Smooth muscle cell of trachea (primary cell): ENCODE measurements at places on chromosomes 5 and 9. TPM values are rescaled to one million over a fixed set of nuclear protein-coding genes. Genes with fewer than 3 reads are reported as not detected.

ZNF879 gene
- total RNA-seq = 4.9 and 5.6 TPM in 2 replicates

CNOT8 gene
- total RNA-seq = 47.1 and 54.1 TPM in 2 replicates

COL23A1 gene
- under 0.01 and 0.15 TPM in 2 replicates for total RNA-seq

SCGB3A2 gene
- total RNA-seq = not detected in 2 replicates

TLX3 gene
- total RNA-seq = not detected in 2 replicates

PCAT7 gene
- total RNA-seq = 0.17 TPM in 1 of 2 replicates, not detected in the other

QRFP gene
- not detected in 2 replicates for total RNA-seq

SV2C gene
- total RNA-seq = not detected in 2 replicates

TSC1 gene
- total RNA-seq = 62.4 and 62.9 TPM in 2 replicates

IL9 gene
- not detected in 2 replicates for total RNA-seq

C9orf152 gene
- 0.17 TPM in 1 of 2 replicates, not detected in the other for total RNA-seq

ACOT12 gene
- 1.6 and 2.2 TPM in 2 replicates for total RNA-seq

CDKN2A gene
- total RNA-seq = 32.0 and 39.5 TPM in 2 replicates

BICD2 gene
- total RNA-seq = 43.3 and 60.2 TPM in 2 replicates

BHMT gene
- 0.15 TPM in 1 of 2 replicates, not detected in the other for total RNA-seq

TRMT10B gene
- total RNA-seq = 4.1 and 6.4 TPM in 2 replicates

C8G gene
- total RNA-seq = not detected in 2 replicates

MAMDC2 gene
- 3.2 and 3.8 TPM in 2 replicates for total RNA-seq

IL4 gene
- total RNA-seq = not detected in 2 replicates

C5orf34 gene
- total RNA-seq = 1.3 and 6.3 TPM in 2 replicates

ZDHHC12 gene
- total RNA-seq = 44.8 and 51.5 TPM in 2 replicates

SLC1A3 gene
- 8.3 and 11.6 TPM in 2 replicates for total RNA-seq

RPL7A gene
- 2,204 and 2,714 TPM in 2 replicates for total RNA-seq

ESM1 gene
- 3.3 and 8.0 TPM in 2 replicates for total RNA-seq

STKLD1 gene
- total RNA-seq = 1.2 TPM in 2 replicates

MYMK gene
- total RNA-seq = not detected in 2 replicates

TAF11L2 gene
- not detected in 2 replicates for total RNA-seq

GRIA1 gene
- total RNA-seq = under 0.01 and 0.50 TPM in 2 replicates

ADAMTS19 gene
- 0.33 and 0.73 TPM in 2 replicates for total RNA-seq

ALDH1B1 gene
- 11.1 and 33.9 TPM in 2 replicates for total RNA-seq

ZNF189 gene
- 17.4 and 24.4 TPM in 2 replicates for total RNA-seq

C9 gene
- under 0.01 TPM in 1 of 2 replicates, not detected in the other for total RNA-seq

OLFML2A gene
- total RNA-seq = 3.6 and 28.8 TPM in 2 replicates
